Psoas muscle (tissue), 8 donors: ENCODE measurements at places on chromosomes 11 and 22.
A peak's percentile ranks its signal among the peaks of the same experiment; 100 is the strongest.

DNA sequence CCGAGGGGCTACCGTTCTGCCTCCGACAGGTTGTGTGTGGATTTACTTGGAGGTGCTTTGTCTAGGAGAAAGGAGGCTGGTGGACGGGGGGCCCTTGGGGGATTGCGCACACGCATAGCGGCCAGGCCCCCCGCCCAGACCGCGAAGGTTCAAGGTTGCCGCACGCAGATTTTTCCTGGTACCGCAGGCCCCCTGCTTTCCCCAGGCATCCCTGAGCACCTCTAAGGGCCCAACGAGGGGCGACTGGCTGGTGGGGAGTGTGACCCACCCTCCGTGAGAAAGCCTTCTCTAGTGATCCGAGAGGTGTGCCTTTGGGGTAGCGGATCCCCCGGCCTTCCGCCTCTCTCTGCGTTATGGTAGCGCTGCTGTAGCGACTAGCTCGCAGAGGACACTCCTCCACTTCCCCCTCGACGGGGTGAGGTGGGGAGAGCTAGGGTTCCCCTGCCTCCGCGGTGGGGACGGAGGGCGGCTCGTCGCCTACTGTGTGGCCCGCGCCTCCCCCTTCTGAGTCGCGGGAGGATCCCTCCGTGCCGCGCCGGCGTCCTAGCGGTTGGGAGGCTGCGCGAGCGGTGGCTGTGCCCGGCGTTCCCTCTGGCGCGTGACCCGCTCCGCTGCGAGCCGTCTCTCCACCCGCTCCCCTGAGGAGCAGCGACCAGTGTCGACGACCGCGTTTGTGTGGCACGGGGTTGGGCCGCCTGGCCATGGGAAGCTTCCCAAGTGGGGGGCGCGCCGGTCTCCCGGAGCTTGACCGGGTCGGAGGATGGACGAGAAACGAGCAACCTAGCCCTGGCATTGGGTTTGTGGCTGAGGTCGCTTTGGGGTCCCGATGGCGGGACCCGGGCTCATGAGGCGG is 3900.0 kb upstream of the OR11H1 start:
- no peak overlapping the region for H3K4me3 ChIP-seq
- no peaks in the 10 kb centered on the region for H3K27me3 ChIP-seq
- no peaks in the 10 kb centered on the region for H3K4me1 ChIP-seq
- no peaks in the 10 kb centered on the region for H3K36me3 ChIP-seq
- H3K27ac ChIP-seq, result no peak overlapping the region

DNA sequence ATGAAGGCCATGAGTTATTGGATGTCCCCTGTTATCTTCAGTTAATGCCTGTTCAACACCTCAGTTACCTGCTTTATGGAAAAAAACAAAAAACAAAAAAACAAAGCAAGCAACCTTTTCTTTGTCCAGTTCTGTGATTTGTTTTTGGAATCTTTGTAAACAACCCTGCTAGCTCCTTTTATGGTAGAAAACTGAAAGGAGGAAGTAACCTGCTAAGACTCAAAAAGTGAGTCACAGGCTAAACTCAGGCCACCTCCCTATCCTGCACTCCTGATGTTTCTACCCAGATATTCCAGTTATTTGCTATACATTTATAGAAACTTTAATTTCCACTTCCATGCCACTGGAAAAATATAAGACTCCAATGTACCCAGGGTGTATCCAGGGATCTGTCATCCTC is 20.6 kb upstream of the TLCD5 start:
- H3K27me3 ChIP-seq, result peaks cover 2% of the 10 kb centered on the region
- no peak for DNase-seq
- no peaks in the 10 kb centered on the region for H3K4me1 ChIP-seq
- H3K27ac ChIP-seq, result no peak overlapping the region
- H3K36me3 ChIP-seq, result no peaks in the 10 kb centered on the region

- H3K36me3 ChIP-seq, result no peaks in the 10 kb centered on the region
- H3K4me3 ChIP-seq, result no peak overlapping the region
- H3K27ac ChIP-seq, result no peak overlapping the region
- DNase-seq, result no peak
- no peaks in the 10 kb centered on the region for H3K4me1 ChIP-seq
Measured at GRCh38 chr11:104130161-104130560, 33.8 kb downstream of the PDGFD start.

DNA sequence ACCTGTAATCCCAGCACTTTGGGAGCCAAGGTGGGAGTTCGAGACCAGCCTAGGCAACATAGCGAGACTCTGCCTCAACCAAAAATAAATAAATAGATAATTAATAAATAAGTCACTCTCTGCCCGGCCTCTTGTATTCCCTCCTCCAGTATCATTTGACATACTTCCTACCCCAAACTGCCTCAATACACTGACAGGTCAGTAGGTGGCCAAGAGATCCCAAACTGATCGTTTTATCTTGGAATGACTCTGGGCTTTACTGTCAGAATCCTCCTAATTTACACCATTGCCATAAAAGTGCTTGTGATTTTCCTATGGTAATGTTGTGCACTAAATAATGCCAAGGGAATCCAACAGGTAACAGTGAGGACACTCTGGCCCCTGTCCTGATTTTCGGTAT is 94.2 kb downstream of the PDHX start:
- DNase-seq, result no peak
- no peaks in the 10 kb centered on the region for H3K27me3 ChIP-seq
- H3K27ac ChIP-seq, result peak overlapping the region; percentile 61
- H3K4me3 ChIP-seq, result no peak overlapping the region

DNA sequence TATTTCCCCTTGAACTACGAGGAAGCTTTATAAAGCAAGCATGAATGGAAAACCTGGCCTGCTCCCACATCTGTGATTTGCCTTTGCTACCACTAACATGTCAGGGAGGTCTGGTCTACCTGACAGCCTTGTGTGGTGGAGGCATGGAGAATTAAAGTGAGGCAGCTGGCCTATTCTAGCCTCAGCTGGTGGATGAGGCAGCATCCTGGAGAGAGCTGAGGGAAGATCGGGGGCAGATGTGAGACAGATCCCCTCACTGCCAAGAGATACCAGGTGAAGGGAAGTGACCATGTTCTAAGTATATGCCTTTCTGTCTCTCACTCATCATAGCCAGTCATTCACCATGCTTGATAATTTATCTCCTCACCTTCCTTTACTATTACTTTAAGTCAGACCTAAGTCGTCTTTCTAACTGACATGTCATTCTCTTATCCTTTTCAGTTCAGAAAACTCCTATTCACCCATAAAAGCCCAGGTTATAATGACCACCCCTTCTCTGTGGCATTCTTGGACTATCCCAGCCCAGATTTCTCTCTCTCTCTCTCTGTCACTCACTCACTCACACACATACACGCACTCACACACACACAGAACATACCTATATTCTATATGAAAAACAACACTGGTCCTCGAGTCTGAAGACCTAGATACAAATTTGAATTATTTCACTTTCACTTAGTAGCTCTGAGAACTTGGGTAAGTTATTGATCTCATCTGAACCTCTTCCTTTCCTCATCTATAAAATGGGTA is 90.7 kb downstream of the CSNK2A3 start:
- no peaks in the 10 kb centered on the region for H3K36me3 ChIP-seq
- no peaks in the 10 kb centered on the region for H3K27me3 ChIP-seq
- no peak for DNase-seq
- H3K4me1 ChIP-seq, result no peaks in the 10 kb centered on the region
- H3K27ac ChIP-seq, result no peak overlapping the region

DNA sequence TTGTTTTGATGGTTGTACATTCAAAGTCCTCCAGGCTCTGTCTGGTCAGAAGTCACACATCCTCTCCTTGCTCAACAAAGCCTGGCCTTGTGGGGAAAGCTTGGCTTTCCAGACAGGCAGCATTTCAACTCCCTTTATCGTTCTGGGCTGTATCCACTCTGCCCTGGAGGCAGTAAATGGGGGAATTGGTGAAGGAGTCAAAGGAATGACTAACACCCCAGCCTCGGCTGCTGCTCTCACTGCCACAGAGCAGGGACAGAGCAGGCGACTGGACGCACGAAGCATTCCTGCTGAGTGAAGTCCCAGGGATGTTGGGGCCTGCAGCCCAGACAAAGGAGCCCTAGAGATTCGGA is 52.8 kb downstream of the WNT11 start:
- H3K4me3 ChIP-seq, result no peak overlapping the region
- H3K4me1 ChIP-seq, result peaks cover 8% of the 10 kb centered on the region
- no peaks in the 10 kb centered on the region for H3K27me3 ChIP-seq
- no peaks in the 10 kb centered on the region for H3K36me3 ChIP-seq

GRCh38 chr11:123681030-123681429 is 26.6 kb upstream of the SCN3B start:
- H3K4me1 ChIP-seq, result no peaks in the 10 kb centered on the region
- H3K27me3 ChIP-seq, result no peaks in the 10 kb centered on the region
- DNase-seq, result no peak
- no peak overlapping the region for H3K4me3 ChIP-seq
- H3K36me3 ChIP-seq, result no peaks in the 10 kb centered on the region

- no peak within 1 kb of the TSS for H3K27ac ChIP-seq
- peak within 1 kb of the TSS; percentile 70 for H3K4me3 ChIP-seq
- peak; percentile 62 for DNase-seq
- no peaks in the 10 kb centered on the region for H3K36me3 ChIP-seq
- H3K4me1 ChIP-seq, result peaks cover 3% of the 10 kb centered on the region
- peaks cover 7% of the 10 kb centered on the region for H3K27me3 ChIP-seq
Measured at GRCh38 chr11:8593935-8594909, at the start of gene STK33. Gene STK33, minus strand, starts transcription at chr11:8594228. Its CDS starts 119,323 bp downstream, at chr11:8474905.

DNA sequence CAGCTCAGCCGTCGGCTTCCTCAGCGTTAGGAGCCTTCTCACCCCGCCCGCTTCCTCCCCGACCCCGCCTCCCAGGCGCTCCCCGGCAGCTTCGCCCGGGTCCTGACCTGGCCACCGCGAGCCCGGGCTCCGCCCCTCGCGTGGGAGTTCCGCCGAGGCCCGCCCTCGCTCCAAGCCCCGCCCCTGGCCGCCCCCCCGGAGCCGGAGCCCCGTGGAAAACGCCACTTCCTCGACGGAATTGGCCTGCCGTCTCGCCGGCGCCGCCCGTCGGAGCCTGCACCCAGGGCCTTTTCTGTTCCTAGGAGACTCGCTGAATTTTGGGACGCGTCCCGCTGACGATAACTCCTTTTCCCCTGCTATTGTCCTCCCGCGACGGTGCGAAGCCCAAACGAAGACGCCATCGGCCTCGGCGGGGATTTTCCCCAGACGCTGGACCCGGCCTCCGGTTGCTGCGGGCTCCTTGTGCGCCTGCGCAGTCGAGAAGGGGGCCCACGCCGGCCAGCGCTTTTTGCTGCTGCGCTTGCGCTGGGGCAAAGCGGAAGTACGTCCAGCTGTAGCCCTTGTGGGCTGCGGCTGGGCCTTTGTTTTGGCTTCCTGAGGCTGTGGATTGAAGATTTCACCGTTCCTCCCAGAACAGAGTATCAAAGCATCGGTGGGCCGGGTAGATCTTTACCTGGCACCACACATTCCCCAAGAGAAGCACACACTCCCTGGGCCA is 10.0 kb downstream of the RELA start:
- peaks cover 63% of the 10 kb centered on the region for H3K36me3 ChIP-seq
- H3K4me1 ChIP-seq, result peaks cover 17% of the 10 kb centered on the region
- peaks cover 2% of the 10 kb centered on the region for H3K27me3 ChIP-seq
- peak; percentile 97 for DNase-seq
- peak overlapping the region; percentile 71 for H3K4me3 ChIP-seq

- H3K36me3 ChIP-seq, result no peaks in the 10 kb centered on the region
- no peaks in the 10 kb centered on the region for H3K4me1 ChIP-seq
- H3K27ac ChIP-seq, result no peak overlapping the region
- no peak overlapping the region for H3K4me3 ChIP-seq
- H3K27me3 ChIP-seq, result no peaks in the 10 kb centered on the region
Measured at GRCh38 chr11:73047773-73048371, 94.2 kb downstream of the FCHSD2 start.

- no peak for DNase-seq
- no peaks in the 10 kb centered on the region for H3K27me3 ChIP-seq
- H3K4me1 ChIP-seq, result no peaks in the 10 kb centered on the region
- no peak overlapping the region for H3K27ac ChIP-seq
- H3K36me3 ChIP-seq, result no peaks in the 10 kb centered on the region
- no peak overlapping the region for H3K4me3 ChIP-seq
Measured at GRCh38 chr11:105429096-105429910, 180.6 kb upstream of the GRIA4 start.

GRCh38 chr11:12842933-12843636 is 166.0 kb upstream of the RASSF10 start:
- DNase-seq, result no peak
- H3K27ac ChIP-seq, result peak overlapping the region; percentile 69
- H3K4me1 ChIP-seq, result peaks cover 81% of the 10 kb centered on the region
- no peak overlapping the region for H3K4me3 ChIP-seq

DNA sequence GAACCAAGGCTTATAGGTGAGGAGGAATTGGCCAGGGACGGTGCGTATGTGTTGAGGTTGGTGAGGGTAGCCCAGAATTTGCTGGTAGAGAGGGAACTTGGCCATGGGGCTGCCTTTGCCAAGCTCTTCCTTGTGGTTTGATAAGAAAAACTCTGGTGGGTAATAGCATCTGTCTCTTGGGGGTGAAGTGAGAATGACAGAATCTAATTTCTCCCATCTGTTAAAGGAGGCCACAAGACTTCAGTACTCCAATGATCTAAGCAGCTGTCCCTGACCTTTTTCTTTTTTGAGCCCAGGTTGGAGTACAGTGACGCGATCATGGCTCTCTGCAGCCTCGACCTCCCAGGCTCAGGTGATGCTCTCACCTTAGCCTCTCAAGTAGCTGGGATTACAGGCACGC is 36.0 kb upstream of the PICK1 start:
- no peaks in the 10 kb centered on the region for H3K36me3 ChIP-seq
- DNase-seq, result no peak
- H3K27ac ChIP-seq, result no peak overlapping the region
- peaks cover 6% of the 10 kb centered on the region for H3K4me1 ChIP-seq

- no peak overlapping the region for H3K27ac ChIP-seq
- peaks cover 38% of the 10 kb centered on the region for H3K36me3 ChIP-seq
- H3K4me1 ChIP-seq, result no peaks in the 10 kb centered on the region
- no peak for DNase-seq
- H3K4me3 ChIP-seq, result no peak overlapping the region
- H3K27me3 ChIP-seq, result no peaks in the 10 kb centered on the region
Measured at GRCh38 chr22:23884140-23884539, 10.0 kb upstream of the MIF start.

DNA sequence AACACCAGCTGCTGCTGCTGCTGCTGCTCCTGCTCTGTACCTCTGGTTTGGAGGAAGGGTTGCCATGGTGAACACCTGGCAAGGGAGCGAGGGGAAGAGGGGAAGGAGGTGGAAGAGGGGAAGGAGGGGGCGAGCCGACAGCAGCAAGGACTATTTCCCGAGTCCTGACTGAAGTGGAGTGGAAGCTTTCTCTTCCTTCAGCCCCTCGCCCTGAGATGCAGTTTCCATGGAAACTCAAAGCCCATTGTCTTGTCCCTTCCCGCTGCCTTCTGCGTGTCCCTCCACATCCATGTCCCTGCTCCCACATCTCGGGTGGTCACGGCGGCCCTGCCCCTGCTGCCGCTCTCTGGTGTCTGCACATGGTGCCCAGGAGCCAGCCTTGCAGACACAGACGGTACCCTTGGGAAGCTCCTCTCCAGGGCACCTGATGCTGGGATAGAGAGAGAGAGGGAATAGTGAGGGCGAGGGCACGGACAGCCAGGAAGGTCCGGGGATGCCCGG is 28.6 kb downstream of the FAM83F start:
- H3K4me3 ChIP-seq, result no peak overlapping the region
- H3K36me3 ChIP-seq, result no peaks in the 10 kb centered on the region
- peaks cover 5% of the 10 kb centered on the region for H3K27me3 ChIP-seq
- DNase-seq, result no peak
- H3K4me1 ChIP-seq, result no peaks in the 10 kb centered on the region

- no peak overlapping the region for H3K4me3 ChIP-seq
- H3K4me1 ChIP-seq, result no peaks in the 10 kb centered on the region
- no peaks in the 10 kb centered on the region for H3K27me3 ChIP-seq
- no peak overlapping the region for H3K27ac ChIP-seq
Measured at GRCh38 chr11:8839957-8840945, 70.7 kb upstream of the AKIP1 start.
